ENCODE measurements at places on chromosomes 7 and 10. TPM values are rescaled to one million over a fixed set of nuclear protein-coding genes. Genes with fewer than 3 reads are reported as not detected.

DNA sequence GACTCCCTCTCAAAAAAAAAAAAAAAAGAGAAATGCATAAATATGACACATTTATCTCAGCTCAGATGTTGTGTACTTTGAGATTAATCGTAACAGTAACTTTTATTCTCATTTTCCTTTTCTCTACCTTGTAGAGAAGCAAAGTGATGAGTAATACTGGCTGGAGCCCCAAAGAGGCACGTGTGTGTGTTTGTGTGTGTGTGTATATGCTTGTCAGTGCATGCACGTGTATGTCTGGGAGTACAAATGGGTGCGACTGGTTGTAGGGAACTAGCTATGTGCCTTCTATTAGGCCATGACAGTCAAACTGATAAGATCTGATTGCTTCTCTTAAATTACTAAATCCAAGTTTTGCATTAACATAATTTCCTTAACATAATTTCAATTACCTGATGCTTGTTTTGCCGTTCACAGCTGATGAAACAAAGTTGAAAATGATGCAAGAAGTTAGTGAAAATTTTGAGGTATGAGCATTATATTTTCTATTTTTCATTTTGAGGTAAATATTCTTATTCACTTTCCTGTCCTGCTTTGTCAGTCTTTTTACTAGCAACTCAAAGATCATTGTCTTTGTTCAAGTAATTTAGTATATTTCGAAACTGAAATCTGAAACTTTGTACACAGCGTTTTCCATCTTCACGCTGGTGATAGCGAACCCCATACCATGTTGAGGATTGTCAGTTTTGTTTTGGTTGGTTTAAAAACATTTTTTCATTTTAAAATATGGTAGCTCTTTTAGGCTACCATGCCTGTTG is 3.4 kb downstream of the TRRAP start:
- H3K27me3 ChIP-seq = no peaks in the 10 kb centered on the region
- H3K36me3 ChIP-seq = peaks cover 47% of the 10 kb centered on the region
- H3K27ac ChIP-seq = no peak overlapping the region
- H3K4me3 ChIP-seq = no peak overlapping the region

DNA sequence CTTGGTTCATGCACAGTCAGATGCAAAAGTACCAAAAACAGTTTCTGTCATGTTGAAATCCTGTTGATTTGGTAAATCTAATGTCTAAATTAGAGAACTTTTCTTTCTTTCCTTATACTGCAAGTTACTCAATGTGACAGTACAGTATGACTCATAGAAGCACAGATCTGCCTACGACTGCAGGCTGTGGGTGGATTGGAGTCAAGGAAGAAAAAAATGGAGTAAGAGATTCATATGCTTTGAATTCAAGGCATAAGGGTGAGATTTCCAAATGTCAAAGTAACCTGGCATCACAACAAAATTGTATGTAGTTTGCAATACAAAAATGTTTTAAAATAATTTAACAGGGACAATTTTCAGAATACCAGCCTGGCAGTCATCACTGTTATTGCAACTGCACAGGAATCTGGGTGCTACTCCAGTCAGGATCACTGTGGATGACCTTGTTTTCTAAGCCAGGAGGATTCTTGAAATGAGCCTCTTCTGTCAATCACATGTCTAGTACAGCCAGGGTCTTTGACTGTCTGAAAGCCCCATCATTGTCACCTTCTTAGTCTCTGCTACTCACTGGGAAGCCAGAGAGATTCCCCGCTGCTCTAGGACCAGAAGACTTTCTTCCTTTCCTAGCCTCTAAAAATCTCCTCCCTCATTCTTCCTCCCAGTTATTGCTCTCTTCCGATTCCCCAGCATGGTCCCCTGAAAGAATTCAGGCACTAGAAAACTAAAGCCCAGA is 83.6 kb downstream of the CD36 start:
- no peak overlapping the region for H3K4me3 ChIP-seq
- no peaks in the 10 kb centered on the region for H3K27me3 ChIP-seq
- H3K36me3 ChIP-seq = no peaks in the 10 kb centered on the region
- H3K27ac ChIP-seq = no peak overlapping the region
- no peak for DNase-seq

GRCh38 chr10:96614515-96614914 is 27.7 kb upstream of the TM9SF3 start:
- H3K4me3 ChIP-seq = no peak overlapping the region
- no peaks in the 10 kb centered on the region for H3K27me3 ChIP-seq
- no peak for DNase-seq

DNA sequence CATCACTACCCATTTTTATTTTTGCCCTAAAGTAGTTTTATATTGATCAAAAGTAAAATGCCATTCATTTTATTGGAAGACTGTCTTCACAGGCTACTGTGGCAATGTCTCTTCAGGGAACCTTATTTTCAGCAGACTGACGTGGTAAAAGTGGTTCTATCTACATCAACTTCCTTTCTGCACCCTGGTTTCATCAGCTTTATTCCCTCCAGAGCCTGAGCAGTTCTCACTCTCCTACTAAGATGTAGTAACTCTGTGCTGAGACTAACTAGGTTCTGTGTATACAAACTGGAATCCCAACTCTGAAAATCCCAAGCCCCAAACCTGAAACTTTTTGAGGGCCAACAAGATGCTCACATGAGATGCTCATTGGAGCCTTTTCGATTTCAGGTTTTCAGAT is 155.3 kb downstream of the SFMBT2 start:
- no peak overlapping the region for H3K27ac ChIP-seq
- DNase-seq = no peak
- H3K27me3 ChIP-seq = no peaks in the 10 kb centered on the region
- no peak overlapping the region for H3K4me3 ChIP-seq
- H3K36me3 ChIP-seq = peaks cover 2% of the 10 kb centered on the region

GRCh38 chr10:122467701-122468100 is 6.3 kb downstream of the HTRA1 start:
- H3K27me3 ChIP-seq = peaks cover 28% of the 10 kb centered on the region
- H3K4me3 ChIP-seq = no peak overlapping the region
- no peak overlapping the region for H3K27ac ChIP-seq

DNA sequence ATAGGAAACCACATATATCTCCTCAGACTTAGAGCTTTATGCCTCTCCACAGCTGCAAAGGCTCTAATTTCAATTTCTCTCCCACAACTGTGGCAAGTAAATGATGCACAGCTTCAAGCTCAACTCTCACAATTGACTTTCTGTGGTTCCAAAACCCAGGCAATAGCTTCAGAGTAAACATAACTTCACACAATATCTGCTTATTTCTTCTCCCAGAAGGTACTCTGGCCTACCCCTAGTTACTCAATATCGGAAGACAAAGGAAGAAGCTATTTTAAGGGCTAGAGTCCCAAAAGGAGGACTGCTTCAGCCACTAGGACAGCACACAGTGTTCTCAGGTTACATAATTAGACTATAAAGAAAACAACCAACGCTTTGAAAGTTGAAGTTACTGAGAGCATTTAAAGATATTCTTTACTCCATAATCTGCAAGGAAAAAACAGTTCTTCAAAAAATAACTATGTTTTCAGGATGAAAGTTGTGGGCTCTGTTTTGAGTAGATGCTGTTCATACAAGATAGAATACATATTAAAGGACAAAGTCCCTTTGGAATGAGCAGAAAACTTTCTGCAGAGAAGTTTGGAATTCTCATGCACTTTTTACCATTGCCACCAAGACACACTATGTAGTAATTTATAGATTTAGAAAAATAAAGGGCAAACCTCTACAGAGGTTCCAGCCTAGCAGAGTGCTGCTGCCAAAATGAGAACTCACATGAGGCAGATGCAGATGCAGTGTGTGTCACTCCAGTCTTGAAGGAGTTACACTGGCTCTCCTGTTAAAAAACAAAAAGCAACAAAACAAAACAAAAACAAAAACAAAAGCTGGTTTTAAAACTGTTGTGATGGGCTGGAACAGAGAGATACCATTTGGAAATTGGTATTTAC is 81.8 kb downstream of the NT5C2 start:
- peaks cover 40% of the 10 kb centered on the region for H3K36me3 ChIP-seq
- H3K4me3 ChIP-seq = no peak overlapping the region
- H3K27ac ChIP-seq = no peak overlapping the region
- no peaks in the 10 kb centered on the region for H3K27me3 ChIP-seq

Gene SDK1
- 0.32 TPM for total RNA-seq

Gene C7orf33
- total RNA-seq = not detected

Gene JCAD
- total RNA-seq = not detected
